ENCODE measurements at places on chromosomes 16 and 17. TPM values are rescaled to one million over a fixed set of nuclear protein-coding genes. Genes with fewer than 3 reads are reported as not detected.

DNA sequence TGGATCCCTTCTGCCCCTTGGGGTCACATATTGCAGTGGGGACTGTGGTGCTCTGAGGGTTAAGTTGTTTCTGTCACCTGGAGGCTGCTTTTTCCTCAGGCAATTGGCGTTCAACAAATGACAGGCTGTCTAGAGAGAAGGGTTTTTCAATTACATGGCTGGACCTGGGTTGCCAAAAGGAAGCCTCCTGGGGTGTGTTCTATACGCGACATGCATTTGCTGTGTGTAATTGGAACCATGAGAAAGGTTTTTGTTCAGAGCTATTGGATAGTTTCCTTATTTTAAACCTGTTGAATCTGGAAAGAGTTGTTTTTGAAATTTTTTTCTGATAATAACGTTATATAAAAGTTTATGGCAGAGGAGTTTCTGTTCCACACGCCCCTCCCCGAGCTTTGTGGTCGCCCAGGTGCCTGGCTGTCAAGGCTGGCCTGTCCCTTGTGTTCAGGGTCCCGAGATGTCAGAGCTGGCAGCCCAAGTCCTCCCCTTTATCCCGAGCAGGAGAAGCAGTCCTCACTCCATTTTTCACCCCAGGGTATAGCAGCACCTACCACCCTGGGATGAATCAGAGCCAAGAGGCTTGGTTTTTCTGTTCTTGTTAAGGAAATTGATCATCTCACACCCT lies 26.1 kb upstream of the ZNF750 start:
- no peak for DNase-seq

DNA sequence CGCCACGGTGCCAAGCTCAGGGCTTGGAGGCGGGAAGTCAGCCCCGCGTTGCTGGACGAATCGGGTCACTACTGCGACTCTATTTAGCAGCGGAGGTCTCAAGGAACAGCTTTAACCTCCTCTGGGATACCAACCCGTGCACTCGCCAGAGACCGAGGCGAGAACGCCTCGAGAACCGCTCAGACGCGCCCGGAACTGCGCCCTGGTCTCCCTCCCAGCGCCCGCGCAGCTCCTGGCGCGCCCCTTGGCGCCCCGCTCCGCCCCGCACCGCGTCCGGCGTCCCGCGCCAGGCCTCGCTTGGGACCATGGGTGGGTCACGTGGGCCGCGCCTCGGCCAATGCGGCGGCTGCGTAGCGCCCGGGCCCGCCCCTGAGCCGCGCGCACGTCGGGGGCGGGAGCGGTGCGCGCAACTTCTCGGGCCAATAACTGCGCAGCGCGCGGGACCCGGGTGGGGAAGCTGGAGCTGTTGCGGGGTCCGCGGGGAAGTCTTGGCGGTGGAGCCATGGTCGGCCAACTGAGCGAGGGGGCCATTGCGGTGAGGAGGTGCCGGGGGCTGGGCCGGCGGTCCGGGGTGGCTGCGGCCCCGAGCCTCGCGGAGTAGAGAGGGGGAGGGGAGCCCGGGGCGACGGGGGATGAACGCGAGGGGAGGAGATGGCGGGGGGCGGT lies at the start of the genes RPA1 and SMYD4:
Gene RPA1 (plus strand): TSS at position 414 of the 666 bp plus-strand sequence. CDS start 89 bp downstream, at position 503.
Gene SMYD4 (minus strand): TSS at position 311 of the 666 bp plus-strand sequence. CDS start 1,908 bp downstream, outside the sequence.
- DNase-seq, result peak; percentile 78

- DNase-seq, result no peak
Observed at GRCh38 chr17:74012465-74012864, 191.0 kb upstream of the RPL38 start.

Gene ZNF469
- polyA plus RNA-seq, result 1.4 TPM

Gene LGALS9
- polyA plus RNA-seq, result 14.7 TPM

Gene LAT
- 4.5 TPM for polyA plus RNA-seq

Gene IRX3
- polyA plus RNA-seq, result 32.9 TPM

Gene MILR1
- 2.5 TPM for polyA plus RNA-seq

DNA sequence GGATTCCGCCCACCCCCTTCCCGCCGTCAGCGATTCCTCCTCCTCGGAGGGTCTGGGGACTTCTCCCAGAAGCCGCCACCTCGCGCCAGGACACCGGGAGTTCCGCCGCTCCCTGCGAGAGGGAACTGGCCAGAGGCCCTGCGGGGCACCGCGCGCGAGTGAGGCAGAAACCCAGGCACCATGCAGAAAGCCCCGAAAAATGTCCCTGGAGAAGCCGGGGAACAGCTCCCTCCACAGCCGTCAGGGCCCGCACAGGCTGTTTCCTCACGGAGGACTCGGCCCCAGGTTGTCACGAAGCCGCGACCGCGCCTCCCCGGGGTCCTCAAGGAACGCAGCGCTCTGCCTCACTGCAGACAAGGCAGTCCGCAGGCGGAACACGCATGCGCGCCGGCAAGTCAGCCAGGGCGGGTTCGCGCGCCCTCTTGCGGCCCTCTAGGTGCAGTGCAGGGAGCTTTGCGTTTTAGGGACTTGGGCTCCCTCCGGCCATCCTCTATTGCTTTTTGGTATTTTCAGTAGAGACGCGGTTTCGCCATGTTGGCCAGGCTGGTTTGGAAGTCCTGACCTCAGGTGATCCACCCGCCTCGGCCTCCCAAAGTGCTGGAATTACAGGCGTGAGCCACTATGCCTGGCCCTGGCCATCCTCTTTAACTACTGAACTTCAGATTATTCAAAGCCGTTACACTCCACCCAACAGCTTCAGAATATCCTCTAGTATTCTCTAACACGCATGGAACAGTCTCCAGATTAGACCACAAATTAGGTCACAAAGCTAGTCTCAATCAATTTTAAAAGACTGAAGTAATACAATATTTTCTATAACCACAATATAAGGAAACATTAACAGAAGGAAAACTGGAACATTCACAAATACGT lies 20.3 kb upstream of the ZNF287 start:
- peak; percentile 80 for DNase-seq

GRCh38 chr16:83728492-83728891 lies 79.3 kb upstream of the HSBP1 start:
- no peak for DNase-seq

DNA sequence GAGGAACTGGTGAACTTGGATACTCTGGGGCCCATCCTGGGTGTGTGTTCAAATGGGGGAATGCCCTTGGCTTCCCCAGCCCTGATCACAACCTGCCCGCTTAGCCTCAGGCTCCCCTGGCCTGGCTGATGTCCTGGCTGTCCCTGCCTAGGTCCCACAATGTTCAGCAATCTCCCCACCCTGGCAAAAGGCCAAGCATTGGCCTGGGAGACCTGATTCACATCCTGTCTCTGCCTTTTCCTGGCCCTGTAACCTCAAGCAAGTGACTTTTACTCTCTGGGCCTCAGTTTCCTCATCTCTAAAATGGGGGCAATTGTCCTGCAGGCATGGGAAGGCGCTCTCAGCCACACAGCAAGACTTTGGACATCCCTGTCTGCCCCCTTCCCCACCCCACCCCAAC lies 14.4 kb downstream of the CPNE2 start:
- no peak for DNase-seq

Gene G6PC1
- 7.6 TPM for polyA plus RNA-seq

Gene CD300LB
- 0.14 TPM for polyA plus RNA-seq

- DNase-seq, result no peak
Observed at GRCh38 chr16:21205303-21205702, 6.1 kb downstream of the ZP2 start.

Gene AGRP
- polyA plus RNA-seq, result 0.31 TPM

Gene KATNB1
- 19.2 TPM for polyA plus RNA-seq

Gene PERCC1
- not detected for polyA plus RNA-seq

- DNase-seq, result no peak
Observed at GRCh38 chr17:78493450-78493849, 83.7 kb downstream of the DNAH17 start.

Gene COG1
- 43.5 TPM for polyA plus RNA-seq
